ENCODE measurements at places on chromosomes 6 and 20.
A peak's percentile ranks its signal among the peaks of the same experiment; 100 is the strongest.

DNA sequence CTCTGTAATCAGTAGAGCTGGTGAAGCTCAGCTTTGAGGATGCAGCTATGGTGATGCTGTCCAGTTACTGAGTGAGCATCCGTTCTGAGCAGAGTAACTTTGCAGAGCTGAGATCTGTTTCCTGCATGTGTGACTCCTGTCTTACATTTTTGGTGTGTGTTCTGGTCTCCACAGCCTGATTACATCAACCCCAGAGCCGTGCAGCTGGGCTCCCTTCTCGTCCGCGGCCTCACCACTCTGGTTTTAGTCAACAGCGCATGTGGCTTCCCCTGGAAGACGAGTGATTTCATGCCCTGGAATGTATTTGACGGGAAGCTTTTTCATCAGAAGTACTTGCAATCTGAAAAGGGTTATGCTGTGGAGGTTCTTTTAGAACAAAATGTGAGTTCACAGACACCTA, 81.6 kb downstream of the FAM120B start:
- no peak for DNase-seq

- DNase-seq = no peak
These were observed 22.5 kb upstream of the PTGIS start for GRCh38 chr20:49590163-49591017.

GRCh38 chr20:53030061-53030460, 57.9 kb downstream of the TSHZ2 start:
- DNase-seq = no peak

DNA sequence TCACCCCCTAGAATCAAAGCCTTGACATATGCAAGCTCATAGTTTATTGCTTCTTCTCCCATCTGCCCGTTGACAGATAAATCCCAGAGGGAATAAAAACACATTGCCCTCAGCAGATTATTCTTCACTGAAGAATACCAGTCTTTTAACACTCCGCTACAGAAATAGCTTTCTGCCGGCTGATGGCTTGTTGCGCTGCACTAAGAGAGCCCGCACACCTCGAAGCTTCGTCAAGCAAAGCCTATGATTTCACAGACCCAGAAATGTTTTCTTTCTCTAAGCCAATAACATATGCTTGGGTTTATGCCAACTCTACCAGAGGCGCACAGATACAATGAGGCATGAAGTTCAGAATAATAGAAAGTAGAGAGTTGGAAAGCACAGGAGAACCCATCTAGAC, 208.9 kb upstream of the FOXQ1 start:
- no peak for DNase-seq

DNA sequence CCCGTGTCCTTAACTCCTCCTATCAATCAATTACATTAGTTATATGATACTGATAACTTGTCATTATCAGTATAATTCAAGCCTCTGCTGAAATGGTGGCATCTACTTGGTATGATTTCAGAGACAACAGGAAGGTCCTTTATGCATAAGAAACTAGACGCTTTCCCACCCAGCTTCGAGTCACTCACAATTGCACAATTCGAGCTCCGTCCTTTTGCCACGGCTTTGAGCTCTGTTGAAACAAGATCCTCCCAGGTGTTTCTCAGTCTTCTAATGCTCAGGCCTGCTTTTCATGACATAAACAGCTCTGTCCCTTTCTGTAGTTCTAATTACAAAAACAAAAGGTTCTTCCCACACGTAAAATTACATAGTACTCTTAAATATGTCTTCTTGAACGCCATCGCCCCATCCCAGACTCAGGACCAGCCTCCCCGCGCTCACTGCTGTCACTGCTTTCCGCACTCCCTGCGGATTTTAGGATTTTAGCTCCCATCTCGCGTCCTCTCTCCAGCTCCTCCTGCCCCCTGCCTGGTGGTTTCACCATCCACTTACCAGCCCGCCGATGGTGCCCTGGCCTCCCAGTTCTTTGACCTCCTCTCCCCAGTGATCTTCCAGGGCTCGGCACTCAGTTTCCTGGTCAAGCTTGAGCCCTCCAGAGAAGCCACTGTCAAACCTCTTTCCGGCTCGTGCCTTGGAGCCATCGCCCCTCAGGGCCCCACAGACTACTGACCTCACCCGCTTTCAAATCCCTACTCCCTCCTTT, 23.2 kb upstream of the PNPLA1 start:
- DNase-seq = no peak

- DNase-seq = no peak
These were observed 31.3 kb upstream of the PDE10A start for GRCh38 chr6:165694296-165694695.

DNA sequence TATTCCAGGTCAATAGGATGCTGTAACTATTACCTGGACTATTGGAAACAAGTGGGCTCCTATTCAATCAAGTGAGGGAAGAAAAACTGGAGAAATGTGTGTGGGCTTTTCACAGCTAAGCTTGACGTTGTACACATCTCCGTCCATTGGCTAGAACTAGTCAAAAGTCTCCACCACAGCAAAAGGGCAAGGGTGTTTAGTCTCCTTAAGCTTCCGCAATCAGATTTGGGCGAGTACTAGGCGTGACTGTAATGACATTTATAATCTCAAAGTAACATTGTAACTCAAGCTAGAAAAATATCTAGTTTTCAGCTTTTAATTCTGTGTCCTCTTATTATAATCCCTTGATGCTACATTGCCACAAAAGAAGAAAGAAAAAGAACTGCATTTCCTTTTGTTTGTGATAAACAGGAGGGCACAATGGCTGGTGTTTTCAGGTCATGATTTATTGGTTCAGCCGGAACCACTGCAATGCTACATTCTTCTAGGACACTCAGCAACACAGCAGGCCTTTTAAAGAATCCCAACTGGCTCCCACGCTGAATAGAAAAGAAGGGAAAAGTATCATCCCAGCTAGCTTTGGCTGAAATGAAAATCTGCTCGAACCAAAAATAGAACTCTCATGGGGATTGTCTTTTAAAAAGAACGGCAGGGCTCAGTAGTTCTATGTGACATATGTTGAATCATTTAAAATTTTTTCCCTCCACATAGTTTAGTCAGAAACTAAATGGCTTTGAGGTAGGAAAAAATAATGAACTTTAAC, 387.7 kb downstream of the BTBD3 start:
- no peak for DNase-seq

DNA sequence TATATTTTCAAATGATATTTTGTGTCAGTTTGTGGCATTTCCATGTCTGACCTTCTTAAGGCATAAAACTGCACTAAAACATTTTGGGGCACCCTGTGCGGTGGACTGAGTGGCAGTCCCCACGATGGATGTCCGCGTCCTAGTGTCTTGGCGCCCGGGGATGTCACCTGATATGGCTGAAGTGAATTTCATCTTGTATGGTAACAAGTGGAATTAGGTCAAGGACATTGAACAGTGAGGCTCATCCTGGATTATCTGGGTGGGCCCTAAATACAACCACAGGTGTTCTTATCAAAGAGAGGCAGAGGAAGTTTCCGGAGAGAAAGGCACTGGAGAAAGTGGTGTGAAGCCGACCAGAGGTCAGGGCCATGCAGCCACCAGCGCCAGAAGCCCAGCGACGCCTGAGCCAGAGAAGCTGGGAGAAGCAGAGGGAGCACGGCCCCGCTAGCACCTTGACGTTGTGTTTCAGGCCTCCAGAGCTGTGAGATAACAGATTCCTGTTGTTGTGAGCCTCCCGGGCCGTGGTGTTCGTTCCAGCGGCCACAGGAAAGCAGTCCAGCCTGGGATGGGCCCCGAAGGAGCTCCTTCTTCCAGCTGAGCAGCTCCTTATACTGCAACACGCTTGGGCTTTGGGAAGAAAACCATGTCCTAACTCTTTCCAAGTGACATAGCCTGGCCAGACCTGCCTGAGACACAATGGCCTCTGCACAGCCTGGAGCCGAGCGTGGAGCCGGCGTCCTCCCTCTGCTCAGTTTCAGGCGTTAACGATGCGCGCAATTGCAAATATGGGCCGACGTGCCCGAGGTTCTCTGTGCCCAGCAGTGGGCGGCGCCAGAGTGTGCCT, 22.5 kb downstream of the THBS2 start:
- DNase-seq = no peak

- no peak for DNase-seq
These were observed 47.8 kb downstream of the TENT5A start for GRCh38 chr6:81704700-81705099.

- DNase-seq = no peak
These were observed 70.7 kb upstream of the TAB2 start for GRCh38 chr6:149246691-149247384.

DNA sequence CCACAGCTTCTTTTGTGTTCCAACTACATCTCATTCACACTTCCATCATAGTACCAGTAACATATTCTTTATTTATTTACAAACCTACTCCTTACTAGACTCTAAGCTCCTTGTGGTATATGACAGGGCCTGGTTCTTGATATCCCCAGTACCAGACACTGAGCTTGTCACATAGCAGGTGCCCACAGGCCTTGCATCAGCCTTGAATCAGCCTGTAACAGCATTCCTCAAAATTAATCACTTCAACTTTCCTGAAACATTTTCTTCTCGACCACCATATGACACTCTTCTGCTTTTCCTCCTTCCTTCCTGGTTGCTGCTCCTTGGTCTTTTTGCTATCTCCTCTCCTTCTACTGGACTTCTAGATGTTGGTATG, 24.7 kb upstream of the SRPK1 start:
- peak; percentile 29 for DNase-seq

DNA sequence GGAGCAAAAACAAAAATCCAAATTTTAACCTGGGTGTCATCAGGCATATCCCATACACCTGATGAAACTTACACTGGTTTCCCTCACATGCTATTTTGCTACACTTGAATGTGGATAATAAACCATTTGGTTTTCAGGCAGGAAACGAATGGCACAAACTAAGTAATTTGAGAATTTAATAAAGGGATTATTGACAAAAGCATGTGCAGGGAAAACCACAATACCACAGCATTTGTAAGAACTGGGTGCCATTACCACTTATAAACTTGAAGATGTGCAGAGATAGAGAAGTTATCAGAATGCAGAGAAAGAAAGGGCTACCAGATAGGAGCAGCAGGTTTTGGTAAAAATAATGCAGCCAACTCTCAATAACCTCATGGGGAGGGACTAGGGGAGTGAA, 151.2 kb downstream of the RFX6 start:
- no peak for DNase-seq

GRCh38 chr20:9269280-9269971, 200.5 kb downstream of the PLCB4 start:
- peak; percentile 18 for DNase-seq

DNA sequence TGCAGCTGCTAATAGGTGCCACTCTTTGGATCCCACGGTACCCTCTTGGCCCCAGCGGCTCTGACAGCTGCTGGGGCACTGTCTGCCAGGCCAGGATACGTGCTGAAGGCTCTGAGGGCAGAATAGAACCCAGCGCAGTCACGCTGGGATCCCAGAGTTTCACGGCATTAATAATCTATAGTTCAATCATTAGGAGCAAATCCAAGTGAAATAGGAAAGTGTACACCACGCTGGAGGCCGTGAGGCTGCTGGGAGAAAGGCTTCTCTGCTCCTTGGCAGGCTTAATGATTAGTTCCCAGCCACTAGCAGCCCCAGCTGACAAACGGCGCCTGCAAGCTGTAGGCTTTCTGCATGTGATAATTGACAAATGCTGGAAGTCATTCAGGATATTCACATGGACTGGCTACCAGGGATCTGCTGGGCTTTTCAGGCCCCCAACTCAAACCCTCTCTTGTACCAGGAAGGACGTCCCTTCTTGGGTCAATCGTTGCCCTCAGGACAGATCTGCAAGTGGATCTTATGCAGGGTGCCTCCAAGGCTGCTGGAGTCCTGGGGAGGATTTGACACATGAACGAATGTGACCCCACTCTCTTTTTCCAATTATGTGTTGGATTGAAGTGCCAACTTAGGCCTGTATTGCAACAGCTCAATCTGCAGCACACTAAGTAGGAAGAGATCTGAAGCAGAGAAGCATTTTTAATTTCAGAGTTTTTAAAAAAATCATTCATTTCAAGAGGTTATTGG, 50.1 kb upstream of the INSM1 start:
- DNase-seq = no peak

DNA sequence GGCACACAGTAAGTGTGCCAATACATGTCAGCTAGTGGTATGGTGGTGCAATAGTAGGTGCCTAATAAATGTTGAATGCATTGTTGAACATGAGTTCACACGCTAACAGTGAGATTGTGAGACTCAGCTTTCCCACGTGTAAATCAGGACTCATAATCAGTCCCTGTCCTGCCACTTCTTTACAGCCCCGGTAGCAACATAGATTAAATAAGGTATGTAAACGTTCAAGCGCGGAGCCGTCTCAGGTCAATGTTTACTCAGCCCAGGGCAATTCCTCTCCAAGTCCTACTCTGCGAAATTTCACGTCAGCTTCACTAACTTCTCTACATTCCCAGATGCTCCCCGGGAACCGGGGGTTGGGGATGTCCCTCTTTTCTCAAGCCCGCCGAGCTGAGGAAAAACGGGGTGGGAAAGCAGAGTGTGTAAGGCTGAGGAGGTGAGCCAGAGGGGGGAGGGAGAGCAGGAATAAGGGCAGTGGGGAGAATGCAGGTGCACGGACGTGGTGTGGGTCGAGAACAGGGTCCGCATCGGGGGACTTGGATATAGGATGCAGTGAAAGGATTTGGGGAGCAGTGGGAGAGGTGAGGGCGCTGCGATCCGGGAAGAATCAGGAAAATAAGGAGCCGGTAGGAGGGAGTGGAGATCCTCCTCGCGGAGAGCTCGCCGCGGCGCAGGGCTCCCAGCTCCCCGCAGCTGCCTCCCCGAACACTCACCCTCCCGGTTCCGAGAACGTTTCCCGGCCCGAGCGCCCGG, 544 bp upstream of the TP53INP2 start:
- DNase-seq = no peak

DNA sequence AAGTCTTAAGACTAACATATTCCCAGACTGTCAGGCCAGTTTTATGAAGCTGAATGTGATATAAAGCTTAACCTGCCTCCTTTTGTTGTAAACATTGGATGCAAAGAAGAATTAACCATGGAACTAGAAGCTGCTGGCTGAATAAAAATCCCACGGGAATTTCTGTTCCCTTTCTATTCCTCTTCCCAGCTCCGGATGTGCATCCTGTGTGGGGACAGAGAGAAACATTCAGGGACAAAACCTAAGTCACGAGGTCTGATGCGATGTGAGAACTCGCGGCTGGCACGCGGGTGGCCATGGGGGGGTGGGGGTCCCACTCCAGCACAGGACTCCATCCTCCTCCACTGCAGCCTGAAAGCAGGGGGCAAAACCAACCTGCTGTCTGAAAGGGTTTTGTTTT, 32.2 kb downstream of the RAMACL start:
- DNase-seq = no peak

DNA sequence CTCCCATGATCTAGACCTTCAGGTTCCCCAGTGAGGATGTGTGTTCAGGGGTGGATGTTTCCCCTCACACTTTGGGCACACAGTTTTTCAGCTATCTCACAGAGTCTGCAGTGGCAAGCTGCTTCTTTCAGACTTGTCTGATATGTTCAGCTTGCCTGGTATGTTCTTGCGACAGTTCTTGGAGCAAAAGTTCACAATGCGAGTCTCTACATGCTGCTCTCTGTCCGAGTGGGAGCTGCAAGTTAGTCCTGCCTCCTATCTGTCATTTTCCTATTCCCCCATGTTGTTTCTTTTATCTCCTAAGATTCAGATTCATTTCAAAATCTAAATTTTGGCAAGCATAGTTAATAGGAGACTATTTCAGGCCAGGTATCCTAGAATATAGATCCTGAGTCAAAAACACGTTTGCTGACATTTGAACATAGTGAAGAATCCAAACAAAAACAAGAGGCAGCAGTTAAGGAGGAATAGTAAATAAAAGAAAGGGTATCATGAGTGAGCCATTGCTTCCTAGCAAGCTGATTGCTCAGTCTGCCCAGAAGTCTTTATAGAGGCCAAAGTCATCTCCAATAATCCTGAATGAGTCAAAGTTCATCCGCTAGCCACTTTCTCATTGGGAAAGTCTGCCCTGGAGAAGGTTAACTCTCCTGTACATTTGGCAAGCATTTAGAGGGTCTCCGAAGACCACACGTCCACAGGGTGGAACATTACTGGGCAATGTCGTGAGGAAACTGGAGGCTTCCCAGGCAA, 140.2 kb upstream of the MOCS1 start:
- DNase-seq = no peak
